Activated effector memory CD4-positive, alpha-beta T cell treated with Interleukin-2 at 50 U/mL for 16 hours (primary cell): ENCODE measurements at places on chromosomes 5 and 9.

GRCh38 chr9:119722384-119722783 is 353.1 kb upstream of the BRINP1 start:
- no peak for DNase-seq

DNA sequence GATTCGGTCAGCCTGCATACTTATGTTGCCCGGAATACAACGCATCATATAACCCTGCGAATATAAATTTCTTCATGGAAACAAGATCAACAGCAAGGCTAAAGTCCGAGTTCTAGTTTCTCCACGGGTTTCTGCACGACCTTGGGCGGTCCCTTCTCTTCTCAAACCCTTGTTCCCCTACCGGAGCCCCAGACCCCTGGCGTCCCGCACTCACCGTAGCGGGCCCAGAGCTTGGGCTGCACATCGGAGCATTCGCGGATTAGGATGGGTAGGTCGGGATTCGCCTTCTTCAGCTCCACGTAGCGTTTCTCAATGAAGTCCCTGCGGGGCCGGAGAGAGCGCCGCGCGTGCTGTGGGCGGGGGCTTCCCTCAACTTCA is 399 bp downstream of the NDUFA2 start:
- DNase-seq = no peak

DNA sequence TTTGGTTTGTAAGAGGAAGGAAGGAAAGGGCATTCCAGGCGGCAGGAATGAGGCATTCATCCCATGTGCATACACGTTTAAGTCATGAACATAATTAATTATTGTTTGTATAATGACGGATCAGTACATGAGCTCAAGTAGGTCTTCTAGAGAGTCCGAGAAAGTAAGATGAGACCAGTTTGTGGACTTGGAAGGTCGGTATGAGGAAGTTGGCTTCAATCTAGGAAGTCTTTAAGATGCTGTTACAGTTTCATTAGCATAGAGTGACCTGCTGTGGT is 2.1 kb downstream of the GTF3C4 start:
- DNase-seq = no peak

DNA sequence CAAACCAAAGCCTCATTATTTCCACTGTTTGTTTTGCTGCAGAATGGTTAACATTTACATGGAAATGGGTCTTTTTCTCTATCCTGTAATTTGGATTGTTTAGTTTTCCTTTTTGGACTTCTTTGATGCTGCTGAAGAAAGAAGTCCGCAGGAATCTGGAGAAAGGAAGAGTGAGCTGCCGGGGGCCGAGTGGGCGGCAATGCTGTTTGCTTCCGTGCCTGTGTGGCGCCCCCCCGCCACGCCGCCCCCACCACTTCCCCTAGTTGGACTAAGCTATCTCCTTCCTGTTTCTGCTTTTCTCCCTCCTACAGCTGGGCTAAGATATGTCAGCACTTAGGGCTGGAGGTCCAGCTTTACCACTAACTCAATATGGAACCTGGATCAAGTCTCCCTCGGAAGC is 39.7 kb downstream of the ACTL7B start:
- DNase-seq = no peak

- DNase-seq = no peak
Observed at GRCh38 chr5:171906066-171906570, 100.3 kb downstream of the FBXW11 start.

GRCh38 chr5:90096415-90097081 is 313.0 kb downstream of the CETN3 start:
- no peak for DNase-seq

DNA sequence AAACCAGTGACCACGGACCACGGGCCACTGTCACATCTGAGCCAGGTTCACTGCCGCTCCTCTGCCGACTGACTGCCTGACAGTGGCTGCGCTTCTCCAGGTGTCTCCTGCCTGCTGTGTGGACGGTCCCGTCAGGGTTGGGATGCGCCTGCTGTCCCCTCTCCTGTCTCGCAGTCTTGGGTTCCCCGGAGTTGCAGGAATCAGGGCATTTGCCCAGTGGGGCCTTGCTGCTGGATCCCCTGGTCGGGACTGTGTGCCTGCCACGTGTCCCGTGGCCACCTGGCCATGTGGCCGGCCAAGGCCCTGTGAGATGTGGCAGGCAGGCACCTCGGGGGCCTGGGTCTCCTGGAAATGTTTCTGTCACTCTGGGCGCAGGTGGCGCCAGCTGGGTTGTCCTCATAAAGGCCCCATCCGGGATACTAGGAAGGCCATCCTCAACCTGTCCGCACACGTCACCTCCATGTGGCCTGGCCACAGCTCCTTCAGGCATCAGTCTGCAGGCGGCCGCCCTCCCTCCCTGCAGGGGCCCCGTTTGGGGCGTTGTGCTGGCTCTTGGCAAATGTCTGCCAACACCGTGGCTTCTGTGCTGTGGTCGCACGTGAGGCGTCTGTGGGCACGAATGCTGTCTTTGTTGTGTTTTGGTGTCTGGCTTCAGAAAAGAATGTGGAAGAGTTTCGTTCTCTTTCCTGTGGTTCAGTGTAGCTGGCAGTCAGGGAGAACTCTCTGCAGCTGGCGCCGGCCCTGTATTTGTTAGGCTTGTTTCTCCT is 6.4 kb upstream of the TOR4A start:
- DNase-seq = no peak

DNA sequence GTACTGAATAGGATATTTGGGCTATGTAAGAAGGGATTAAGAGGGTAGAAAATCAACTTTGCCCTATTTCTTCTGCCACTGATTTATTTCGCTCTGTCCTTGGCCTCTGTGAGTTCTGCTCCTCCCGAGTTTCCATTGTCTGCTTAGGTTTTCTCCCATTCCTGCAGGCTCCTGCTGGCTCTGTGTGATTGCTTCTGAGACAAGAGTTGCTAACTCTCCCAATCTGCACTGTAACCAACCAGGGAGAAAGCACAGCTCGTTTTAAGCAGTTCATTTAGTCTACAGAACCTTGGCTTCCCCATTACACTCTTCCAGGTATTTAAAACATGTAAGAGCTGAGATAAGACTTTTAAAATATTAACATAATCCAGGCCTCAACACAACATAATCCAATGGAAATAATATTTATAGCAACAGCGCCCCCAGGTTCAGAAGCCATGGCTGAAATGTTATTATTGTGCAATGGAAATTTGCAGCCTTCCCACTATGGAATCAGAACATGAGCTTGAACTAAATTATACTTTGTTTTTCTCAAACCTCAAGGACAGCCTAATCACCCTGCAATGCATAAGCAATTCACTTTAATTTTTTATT is 203.5 kb downstream of the ERCC6L2 start:
- DNase-seq = no peak

GRCh38 chr9:27540502-27540901 is 10.9 kb upstream of the MOB3B start:
- DNase-seq = no peak

DNA sequence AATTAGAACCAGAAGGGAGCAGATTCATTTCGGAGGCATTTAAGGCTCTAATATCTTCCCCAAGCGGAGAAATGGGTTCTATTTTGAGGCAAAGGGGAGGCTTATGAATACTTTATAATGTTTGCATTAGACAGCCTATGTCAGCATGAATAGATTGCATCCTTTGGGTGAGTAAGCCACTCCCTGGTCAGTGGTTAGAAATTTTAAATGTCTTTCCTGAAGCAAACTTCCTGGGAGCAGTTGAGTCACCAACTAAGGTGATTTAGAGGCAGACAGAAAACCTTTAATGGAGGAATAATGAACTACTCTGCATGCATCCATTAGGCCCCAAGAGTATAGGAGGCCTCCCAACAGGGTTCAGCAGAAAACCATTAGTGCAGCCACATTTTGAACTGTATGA is 204.9 kb downstream of the ELAVL2 start:
- no peak for DNase-seq

GRCh38 chr9:110241260-110241857 is 14.9 kb downstream of the TXN start:
- no peak for DNase-seq

- no peak for DNase-seq
Observed at GRCh38 chr5:39412721-39413394, 11.9 kb downstream of the DAB2 start.

- no peak for DNase-seq
Observed at GRCh38 chr5:176660530-176660859, 13.2 kb downstream of the TSPAN17 start.

DNA sequence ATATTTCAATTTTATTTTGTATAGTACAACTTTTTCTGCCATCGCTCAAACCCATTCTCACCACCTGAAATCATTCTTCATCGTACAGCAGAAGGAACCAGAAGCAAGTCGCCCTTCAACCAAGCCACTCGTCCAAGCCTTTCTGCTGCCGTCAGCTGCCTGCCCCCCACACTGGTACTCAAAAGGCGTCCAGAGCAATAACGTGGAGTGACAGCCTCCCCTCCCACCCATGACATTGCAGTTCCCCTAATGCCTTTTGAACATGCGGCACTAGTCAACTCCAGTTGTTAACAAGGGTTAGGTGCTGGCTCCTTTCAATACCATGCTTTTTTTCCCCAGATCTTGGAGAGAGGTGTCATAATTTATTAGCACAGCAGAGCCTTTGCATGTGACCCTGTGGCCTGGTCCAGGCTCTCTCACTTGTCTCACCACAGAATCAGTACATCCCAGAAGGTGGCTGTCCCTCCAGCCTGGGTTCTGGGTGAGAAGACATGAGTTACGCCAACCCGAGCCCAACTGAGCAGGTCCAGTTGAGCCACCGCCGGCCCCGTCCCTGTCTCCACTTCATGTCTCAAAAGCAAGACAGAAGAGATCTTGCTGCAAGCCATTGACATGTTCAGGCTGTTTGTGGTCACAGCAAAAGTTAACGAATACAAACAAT is 20.4 kb upstream of the MED10 start:
- DNase-seq = no peak

DNA sequence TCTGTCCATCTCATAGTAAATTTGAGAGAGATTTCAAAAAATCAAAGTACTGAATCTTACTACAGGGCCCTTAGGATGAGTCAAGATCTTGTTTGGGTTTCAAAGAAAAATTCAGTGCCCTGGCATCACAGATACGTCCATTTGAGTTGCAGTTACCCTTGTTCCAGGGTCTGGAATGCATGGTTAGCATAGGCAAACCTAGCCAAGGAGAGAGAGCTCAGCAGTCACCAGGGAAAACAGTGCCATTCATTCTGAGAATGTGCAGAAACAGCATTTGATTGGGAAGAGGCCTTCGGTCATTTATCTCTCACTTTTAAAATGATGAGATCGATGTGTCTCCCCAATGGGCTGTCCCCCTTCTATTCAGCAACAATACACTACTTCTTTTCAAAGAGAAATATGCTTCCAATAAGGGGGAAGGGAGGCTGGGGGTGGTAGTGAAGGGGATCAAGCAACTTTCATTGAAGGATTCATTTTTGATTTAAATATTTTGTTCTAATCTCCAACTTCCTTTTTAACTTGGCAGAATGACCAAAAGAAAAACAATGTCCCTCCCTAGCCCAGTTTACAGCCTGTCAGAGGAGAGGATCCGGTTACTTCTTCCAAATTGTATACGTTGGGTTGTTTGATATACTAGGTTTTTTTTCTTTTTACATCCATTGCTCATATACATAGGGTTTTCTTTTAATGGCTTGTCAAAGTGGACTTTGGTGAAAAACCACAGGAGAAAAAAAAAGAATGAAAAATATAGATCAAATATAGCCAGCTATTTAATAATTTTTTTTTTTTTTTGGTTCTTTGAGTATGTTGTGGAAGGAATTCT is 491.1 kb downstream of the CCDC171 start:
- DNase-seq = no peak

- DNase-seq = peak; percentile 25
Observed at GRCh38 chr9:6645355-6646292, at the start of gene GLDC. GLDC (minus strand) TSS chr9:6645729; CDS start chr9:6645499, 230 bp downstream.

DNA sequence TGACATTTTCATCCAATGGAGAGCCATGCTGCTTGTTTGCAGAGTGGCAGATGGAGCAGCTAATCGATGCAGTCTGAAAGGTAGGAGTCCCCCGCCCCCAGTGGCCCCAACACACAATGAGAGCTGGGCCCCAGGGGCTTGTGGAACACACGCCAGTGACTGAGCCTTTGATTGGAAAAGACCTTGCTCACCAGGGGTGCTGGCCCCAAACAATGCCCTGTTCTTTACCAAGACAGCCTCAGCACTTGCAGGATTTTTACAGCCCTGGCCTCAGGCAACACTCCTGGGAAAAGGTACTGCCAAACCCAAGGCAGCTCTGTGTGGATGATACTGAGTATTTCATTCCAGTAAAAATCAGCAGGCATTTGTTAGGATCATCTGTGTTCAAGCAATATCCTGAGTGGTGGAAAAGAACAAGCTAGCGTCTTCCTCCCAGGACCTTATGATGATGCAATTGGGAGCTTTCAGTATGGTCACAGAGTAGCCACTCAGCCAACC is 276.8 kb upstream of the CLINT1 start:
- no peak for DNase-seq

DNA sequence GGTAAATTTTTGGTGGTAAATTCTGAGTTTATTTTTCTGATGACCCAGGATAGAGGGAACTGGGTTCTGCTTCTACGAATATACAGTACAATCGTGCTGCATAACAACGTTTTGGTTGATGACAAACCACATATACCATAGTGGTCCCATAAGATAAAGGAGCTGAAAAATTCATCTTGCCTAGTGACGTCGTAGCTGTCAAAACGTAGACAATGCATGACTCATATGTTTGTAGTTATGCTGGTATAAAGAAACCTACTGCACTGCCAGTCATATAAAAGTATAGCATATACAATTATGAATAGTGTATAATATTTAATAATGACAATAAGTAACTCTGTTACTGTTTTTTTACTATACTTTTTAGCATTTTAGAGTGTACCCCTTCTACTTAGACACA is 244.0 kb downstream of the GAS1 start:
- DNase-seq = no peak

- DNase-seq = no peak
Observed at GRCh38 chr9:6014670-6015270, 654 bp downstream of the RANBP6 start.

- no peak for DNase-seq
Observed at GRCh38 chr9:110142868-110143481, 65.0 kb downstream of the C9orf152 start.

GRCh38 chr9:128750926-128751595 is 20.7 kb downstream of the ZER1 start:
- DNase-seq = no peak

DNA sequence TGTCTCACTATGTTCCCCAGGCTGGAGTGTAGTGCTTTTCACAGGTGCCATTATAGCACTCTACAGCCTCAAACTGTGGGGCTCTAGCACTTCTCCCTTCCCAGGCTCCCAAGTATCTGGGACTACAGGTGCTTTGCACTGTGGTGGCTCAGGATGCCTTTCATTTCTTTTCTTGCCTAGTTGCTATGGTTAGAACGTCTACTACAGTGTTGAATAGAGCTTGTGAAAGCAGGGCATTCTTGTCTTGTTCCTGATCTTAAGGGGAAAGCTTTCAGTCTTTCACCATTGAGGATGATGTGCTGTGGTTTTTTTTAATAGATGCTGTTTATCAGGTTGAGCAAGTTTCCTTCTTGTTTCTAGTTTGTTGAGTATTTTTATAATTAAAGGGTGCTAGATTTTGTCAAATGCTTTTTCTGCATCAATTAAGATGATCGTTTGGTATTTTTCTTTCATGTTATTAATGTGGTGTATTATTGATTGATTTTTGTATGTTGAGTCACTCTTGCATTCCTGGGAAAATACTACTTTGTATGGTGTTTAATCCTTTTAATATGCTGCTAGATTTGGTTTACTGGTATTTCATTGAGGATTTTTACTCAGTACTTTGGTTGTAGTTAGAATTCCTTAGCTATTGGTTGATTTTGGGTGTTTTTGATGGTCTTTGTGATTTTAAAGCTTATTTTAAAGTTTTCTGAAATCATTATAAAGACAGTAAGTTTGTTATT is 35.6 kb downstream of the GPBP1 start:
- DNase-seq = no peak

GRCh38 chr5:161406880-161407279 is 139.6 kb downstream of the GABRB2 start:
- no peak for DNase-seq

GRCh38 chr5:38207343-38207742 is 51.0 kb upstream of the EGFLAM start:
- no peak for DNase-seq

- no peak for DNase-seq
Observed at GRCh38 chr5:72170101-72170500, 62.8 kb downstream of the MAP1B start.
